Mesothelial cell of epicardium (in vitro differentiated cells): ENCODE measurements at places on chromosomes 6 and 20. TPM values are rescaled to one million over a fixed set of nuclear protein-coding genes. Genes with fewer than 3 reads are reported as not detected.
A peak's percentile ranks its signal among the peaks of the same experiment; 100 is the strongest.

DNA sequence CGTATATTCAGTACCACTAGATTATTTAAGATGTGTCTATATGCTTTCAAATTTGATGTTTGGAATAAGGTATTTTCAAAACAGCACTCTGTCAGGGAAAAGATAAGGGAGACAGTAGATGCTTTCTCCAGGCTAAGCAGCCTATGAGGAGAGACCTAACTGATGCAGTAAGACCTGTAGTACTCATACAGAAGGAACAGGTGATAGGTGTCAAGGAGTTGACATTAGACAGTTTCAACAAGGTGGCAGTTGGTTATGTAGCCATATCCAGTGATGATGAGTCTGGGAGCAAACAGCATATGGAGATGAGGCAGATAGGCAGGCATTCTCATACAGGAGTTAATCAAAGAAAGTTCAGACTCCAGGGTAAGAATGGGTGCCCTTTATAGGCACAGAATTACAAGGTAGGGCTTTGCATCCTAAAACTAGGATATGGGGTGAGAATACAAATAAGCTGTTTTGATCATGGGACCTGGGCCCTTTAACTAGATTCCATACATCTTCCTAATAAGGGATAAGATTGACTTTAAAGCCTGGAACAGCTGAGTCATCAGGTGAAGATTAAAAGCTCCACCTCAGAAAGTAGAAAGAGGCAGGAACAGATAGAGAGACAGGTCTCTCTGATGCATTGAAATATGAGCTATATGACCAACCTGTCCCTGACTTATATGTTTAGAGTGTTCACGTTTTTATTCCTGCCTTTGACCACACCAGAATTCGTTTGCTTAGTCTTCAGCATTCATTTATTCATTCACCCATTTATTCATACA lies 7.9 kb downstream of the RSPH4A start:
- no peak for DNase-seq

DNA sequence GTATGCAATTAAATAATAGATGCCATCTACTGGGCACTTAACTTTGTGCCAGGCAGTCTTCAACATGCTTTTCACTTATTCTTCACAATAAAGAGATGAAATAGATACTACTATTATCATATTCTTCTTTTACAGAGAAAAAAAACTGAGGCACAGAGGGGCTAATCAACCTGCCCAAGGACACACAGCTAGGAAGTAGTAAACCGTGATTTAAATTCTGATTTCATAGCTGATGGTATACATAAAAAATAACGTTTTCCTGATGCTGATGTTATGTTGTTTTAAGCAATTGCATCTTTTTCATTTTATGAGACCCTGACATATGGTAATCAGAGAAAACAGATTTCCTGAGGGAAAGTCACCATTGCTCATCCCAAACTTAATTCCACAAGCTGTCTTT lies 45.1 kb upstream of the ATXN1 start:
- no peak for DNase-seq

GRCh38 chr20:12969071-12969669 lies 39.6 kb upstream of the SPTLC3 start:
- DNase-seq: no peak

- no peak for DNase-seq
Observed at GRCh38 chr6:5657684-5658430, 348.9 kb downstream of the NRN1 start.

GRCh38 chr6:121764493-121764892 lies 329.0 kb downstream of the GJA1 start:
- no peak for DNase-seq

- DNase-seq: peak; percentile 76
Observed at GRCh38 chr20:32652739-32653526, 20.8 kb downstream of the C20orf203 start.

GRCh38 chr6:144683216-144684070 lies 398.3 kb downstream of the UTRN start:
- no peak for DNase-seq

DNA sequence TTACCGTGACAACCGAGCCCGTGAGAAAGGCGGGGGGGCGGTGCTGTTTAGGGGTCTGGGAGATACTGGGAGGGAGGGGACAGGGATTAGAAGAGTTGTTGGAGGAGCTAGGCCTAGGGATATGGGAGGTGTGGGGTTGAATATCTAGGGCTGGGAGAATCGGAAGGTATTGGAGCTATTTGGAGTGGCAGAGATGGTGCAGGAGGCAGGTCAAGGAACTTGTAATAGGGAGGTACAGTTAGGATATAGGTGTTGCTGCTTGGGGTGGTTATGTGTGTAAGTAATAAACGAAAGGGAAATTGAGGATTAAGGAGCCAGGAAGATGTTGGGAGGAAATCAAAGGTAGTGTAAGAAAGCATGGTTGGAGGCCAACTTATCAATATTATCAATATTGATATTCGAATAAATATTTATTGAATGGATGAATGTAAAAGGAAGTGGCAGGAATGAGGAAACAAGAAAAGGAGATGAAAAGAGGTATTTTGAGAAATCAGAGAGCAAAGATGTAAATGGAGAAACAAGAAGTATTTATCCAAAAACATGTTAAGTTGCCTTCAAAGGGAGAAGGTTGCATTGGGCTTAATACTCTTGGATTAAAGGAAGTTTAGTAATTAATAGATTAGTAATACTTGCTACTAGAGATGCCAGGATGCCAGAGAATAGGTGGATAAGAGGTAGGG lies 602 bp downstream of the PPP1R11 start:
- peak; percentile 68 for DNase-seq

DNA sequence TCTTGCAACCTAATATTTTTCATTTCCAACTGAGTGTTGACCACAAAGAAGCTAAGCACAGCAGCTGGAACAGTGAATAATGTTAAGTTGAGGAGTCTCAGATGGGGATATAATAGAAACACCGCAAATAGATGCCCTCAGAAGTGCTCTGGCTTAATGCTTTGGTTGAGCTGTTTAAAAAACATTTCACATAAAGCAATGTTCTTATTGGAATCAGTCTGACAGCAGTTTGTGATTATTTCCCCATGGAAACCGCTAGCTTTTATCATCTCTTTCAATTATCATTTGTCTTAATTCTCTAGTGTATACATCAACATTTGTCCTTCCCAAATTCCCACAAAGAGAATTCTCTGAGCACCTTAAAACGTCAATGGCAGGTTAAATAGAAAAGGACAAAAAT lies 30.8 kb downstream of the METTL24 start:
- DNase-seq: no peak

GNL1 gene
- total RNA-seq: 88.2 to 93.1 TPM (median 91.9 TPM) in 3 replicates
